ENCODE measurements at places on chromosomes 6 and 20.

GRCh38 chr6:20498041-20498385 is 36.2 kb upstream of the CDKAL1 start:
- DNase-seq = no peak

DNA sequence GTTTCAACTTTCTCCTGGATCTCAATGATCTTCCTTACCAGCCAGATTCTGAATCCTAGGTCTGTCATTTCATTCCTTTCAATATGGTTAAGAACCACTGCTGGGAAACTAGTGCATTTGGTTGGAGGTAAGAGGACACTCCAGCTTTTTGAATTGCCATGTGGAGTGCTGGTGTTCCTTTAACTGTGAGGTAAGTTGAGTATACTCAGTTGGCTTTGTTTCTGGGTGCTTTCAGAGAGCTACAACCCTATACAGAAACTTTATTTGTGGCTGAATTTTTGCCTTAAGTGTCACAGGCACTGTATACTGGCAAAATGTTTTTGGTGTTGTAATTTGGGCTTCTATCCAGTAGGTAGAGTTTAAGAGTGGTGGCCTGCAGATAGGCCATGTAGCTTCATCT is 175.8 kb downstream of the TBC1D32 start:
- no peak for DNase-seq

- DNase-seq = no peak
Observed at GRCh38 chr6:129583866-129584265, 126.1 kb downstream of the ARHGAP18 start.

- DNase-seq = no peak
Observed at GRCh38 chr6:14265049-14266021, 147.8 kb downstream of the CD83 start.

DNA sequence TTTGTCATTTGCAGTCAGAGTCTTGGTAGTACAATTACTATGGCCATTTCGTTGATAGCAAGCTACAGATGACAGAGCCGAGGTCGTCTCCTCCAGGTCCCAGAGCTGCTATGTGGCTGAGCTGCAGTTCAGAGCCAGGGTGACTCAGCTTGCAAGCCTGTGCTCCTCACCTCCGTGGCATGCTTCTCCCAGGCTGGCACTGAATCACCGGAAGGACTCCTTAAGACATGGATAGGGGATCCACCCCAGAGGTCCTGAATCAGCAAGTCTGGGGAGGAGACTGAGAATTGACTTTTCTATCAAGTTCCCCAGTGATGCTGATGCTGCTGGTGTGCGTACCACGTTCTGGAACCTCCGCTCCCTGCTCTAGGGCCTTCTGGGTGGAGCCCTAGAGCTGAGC is 291.2 kb downstream of the CDH26 start:
- peak; percentile 74 for DNase-seq

- DNase-seq = peak; percentile 76
Observed at GRCh38 chr20:23226612-23227265, 123.9 kb upstream of the NXT1 start.

- DNase-seq = no peak
Observed at GRCh38 chr6:56959094-56959493, 4.2 kb downstream of the BEND6 start.

DNA sequence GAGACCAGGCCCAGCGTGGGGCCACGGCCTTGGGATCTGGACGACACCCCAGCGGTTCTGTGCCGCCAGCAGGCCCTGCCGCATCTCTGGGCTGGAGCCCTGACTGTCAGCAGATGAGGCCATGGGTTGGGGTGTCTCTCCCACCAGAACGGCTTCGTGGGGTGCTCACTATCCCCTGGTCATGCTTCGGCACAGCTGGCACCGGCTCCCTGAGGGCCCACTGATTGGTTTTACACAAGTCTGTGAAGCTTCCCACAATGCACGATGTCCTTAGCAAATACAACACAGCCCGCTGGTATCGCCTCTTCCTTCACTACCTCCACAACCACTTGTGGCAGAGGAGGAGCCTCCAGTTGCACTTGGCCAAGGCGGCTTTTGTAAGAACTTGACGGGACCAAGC is 94.3 kb downstream of the THBS2 start:
- DNase-seq = no peak

DNA sequence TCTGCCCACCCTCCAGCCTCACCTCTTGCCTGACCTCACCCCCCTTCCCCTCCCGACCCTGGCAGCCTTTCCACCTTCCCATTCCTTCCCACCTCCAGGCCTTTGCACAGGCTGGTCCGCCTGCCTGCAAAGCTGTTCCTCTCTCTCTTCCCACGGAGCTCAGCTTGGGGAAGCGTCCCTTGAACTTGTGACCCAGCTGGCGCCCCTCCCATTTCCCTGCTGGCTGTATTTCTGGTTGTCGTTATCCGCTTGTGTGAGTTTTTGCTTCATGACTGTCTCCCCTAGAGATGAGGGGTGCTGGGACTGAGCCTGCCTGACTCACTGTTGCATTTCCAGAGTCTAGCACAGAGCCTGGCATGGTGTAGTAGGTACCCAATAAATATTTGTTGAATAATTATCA is 32.5 kb downstream of the VSTM2L start:
- no peak for DNase-seq

DNA sequence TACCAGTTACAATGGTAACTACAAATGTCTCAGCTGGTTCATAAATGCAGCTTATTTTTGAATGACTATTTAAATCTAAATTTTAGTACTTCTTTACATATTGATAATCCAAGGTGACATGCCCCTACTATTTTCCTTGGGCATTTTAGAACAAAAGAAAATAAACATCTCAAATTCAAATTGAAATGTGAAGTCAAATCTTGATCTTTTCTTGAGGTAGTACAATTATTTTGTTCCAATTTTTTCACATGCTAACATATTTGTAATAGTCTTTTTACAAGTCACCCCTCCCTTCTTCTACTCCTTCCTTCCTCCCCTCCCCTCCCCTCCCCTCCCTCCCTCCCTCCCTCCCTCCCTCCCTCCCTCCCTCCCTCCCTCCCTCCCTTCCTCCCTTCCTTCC is 370.1 kb upstream of the MMS22L start:
- DNase-seq = no peak
